Stromal cell of bone marrow (primary cell): ENCODE measurements at places on chromosomes 3 and 15.

GRCh38 chr3:16888785-16889607, 4.2 kb downstream of the PLCL2 start:
- no peak for DNase-seq

- no peak for DNase-seq
Measured at GRCh38 chr3:108605491-108605890, 16.0 kb downstream of the DZIP3 start.

- DNase-seq: no peak
Measured at GRCh38 chr3:58326267-58326900, 6.3 kb upstream of the PXK start.

- no peak for DNase-seq
Measured at GRCh38 chr3:62605413-62606068, 232.2 kb upstream of the FEZF2 start.

GRCh38 chr15:49693498-49693897, 72.7 kb downstream of the DTWD1 start:
- peak; percentile 38 for DNase-seq

- DNase-seq: no peak
Measured at GRCh38 chr3:170044795-170045244, 7.0 kb downstream of the GPR160 start.

- DNase-seq: no peak
Measured at GRCh38 chr3:170497207-170498095, 78.8 kb downstream of the CLDN11 start.

DNA sequence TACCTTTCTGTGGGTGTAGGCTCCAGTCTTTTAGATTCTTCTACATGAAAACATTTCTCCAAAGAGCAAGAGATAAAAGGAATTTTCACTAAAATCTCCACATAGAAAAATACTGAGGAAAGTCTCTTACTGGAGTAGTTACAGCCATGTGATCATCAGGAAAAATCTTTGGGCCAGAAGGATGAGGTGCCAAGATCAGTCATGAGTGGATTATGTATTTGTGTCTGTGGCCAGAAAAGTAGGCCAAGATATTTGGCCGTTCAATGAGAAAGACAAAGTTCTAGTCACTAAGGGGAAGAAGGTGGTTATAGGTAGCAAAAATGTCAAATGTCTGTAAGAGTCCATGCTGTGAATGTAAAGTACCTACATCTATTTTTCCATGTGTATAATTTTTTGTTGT, 339.3 kb downstream of the NSUN3 start:
- DNase-seq: no peak

- DNase-seq: peak; percentile 56
Measured at GRCh38 chr3:64687781-64688604, at the start of gene ADAMTS9. ADAMTS9 (minus strand) TSS chr3:64688000; CDS start chr3:64687657, 343 bp downstream.

GRCh38 chr3:126522363-126522788, 1.6 kb upstream of the CHST13 start:
- DNase-seq: peak; percentile 23

- DNase-seq: no peak
Measured at GRCh38 chr3:130760922-130761321, 14.3 kb upstream of the PIK3R4 start.

- no peak for DNase-seq
Measured at GRCh38 chr15:67786646-67787045, 38.7 kb upstream of the SKOR1 start.

- DNase-seq: no peak
Measured at GRCh38 chr15:48500595-48500994, 144.9 kb downstream of the FBN1 start.

GRCh38 chr3:119588112-119588511, 8.8 kb downstream of the ADPRH start:
- no peak for DNase-seq

- no peak for DNase-seq
Measured at GRCh38 chr15:57676585-57676984, 29.9 kb upstream of the POLR2M start.

DNA sequence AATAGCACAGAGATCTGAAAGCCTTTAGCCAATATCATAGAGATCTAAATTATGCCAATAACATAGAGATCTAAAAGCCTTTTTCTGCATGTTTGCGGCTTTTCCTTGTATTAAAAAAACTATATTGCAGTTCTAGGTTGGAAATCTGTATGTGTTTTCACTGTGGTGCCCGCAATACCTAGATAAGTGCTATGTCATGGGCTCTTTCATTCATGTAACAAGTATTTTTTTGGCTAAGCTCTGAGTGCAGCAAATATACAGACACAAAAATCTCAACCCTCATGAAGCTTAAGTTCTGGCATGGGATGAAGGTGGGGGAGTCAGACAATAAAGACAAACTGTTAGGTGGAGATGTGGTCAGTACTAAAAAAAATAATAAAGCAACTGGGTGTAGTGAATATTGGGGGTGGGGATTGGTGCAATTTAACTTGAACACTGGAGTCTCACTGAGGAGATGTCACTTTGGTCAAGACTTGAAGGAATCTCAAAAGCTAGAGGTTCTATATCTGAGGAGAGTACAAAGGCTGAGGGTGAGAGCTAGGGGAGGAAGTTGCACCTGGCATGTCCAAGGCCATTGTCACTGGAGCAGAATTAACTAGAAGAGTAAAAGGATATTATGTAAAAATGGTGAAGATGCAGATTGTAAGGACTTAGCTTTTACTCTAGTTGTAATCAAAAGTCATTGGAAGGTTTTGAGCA, 973 bp downstream of the BUB1B start:
- DNase-seq: no peak

GRCh38 chr3:190302212-190302867, 19.9 kb downstream of the CLDN1 start:
- no peak for DNase-seq

DNA sequence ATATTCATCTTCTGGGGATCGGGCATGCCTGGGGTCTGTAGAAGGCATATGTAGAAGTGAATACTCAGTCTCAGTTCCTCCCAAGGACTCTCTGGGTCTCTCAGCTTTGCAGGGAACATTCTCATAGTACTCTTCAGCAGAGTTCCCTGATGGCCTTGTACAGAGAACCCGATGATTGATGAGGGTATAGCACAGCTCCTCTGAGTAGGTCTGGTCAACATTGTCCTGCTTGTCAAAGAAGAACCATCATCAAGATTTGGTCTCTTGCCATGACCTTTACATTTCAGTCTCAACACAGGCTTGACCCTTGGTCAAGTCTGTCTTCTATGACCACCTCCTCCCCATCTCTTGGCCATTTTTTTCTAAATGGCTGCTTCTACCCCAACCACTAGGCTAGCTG, 9.5 kb downstream of the GCSAM start:
- DNase-seq: no peak

DNA sequence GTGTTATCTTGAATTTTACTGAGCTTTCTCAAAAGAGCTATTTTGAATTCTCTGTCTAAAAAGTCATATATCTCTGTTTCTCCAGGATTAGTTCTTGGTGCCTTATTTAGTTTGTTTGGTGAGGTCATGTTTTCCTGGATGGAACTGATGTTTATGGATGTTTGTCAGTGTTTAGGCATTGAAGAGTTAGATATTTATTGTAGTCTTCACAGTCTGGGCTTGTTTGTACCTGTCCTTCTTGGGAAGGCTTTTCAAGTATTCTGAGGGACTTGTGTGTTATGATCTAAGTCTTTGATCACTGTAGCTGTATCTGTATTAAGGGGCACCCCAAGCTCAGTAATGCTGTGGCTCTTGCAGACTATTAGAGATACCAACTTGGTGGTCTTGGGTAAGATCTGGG, 10.6 kb upstream of the RAD51 start:
- DNase-seq: no peak

DNA sequence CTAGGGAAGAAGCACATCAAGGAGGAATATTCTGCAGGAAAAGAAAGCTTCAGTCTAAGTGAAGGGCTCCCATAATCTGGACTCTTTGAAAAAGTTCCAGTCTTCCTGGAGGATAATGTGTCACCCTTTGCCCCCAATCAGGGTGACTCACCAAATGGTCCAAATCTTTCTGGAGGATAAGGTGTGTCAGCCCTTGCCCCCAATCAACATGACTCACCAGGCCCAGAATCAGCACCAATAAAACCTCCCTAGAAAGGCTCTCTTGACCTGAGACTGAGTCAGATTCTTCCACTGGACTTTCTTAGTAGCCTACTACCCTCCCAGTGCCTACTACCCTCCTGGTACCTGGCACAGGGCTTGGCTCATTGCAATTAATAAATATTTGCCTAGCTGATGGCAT, 9.5 kb upstream of the ARL14 start:
- DNase-seq: peak; percentile 27
